Islet precursor cell (in vitro differentiated cells): ENCODE measurements at places on chromosomes 1 and 21.

- DNase-seq = no peak
Measured at GRCh38 chr21:32566741-32567389, 18.5 kb downstream of the TCP10L start.

DNA sequence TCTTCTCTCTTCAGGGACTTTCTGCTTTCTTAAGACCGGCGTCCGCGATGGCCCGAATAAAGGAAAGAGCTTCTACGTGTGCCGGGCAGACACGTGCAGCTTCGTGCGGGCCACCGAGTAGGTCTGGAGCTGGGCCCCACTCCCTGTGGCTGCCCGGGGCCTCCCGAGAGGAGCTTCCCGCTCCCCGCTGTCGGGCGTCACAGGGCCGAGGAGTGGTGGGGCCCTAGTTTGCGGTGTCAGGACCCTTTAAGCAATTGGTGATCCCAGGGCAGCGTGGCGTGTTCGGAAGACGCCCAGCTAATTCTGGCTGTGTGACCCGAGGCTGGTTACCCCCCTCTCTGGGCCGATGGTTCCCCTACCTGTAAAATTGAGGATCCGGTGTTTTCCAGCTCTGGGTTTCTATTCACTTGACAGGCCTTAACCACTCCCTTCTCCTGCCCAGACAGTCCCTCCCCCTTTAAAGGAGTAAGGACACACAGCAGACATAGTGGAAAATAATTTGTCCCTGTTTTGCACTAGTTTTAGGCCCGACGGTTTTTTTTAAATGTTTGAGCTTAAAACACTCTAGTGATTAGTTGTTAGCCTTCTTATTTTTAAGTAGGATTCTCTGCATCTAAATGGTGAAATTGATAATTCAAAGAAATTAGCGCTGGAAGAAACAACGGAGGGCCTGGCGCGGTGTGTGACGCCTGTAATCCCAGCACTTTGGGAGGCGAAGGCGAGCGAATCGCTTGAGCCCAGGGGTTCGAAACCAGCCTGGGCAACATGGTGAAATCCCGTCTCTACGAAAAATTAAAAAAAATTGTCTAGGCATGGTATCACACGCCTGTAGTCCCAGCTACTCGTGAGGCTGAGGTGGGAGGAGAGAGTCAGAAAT, 553 bp downstream of the TTF2 start:
- peak; percentile 76 for DNase-seq

DNA sequence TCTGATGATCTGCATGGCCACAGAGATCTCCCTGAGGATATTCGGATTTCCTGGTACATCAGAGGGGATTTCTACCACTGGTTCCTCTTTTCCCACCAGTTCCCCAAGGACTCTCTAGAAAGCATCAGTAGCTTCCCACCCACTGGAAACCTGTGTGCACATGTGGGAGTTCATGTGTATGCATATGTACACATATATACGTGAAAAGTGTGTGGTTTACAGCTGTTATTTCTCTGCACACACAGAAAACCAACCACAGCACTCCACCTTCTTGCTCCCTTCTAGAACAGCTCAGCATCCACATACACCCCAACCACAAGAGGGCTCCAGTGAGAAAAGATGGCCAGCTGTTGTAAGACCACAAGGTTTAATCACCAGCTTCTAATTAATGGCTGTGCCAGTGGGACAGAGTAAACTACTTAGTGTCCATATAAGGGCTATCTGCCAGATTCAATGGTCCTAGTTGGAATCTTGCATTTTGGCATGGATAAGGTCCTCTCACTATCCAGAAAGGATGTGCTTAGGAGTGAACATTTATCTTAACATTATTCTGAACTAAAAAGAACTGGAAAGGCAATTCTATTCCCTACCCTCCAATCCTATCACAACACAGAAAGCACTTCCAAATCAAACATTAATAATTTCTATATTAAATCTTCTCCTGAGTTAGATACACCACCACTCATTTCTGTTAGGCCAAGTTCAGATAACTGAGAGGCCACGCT, 24.1 kb downstream of the GPR3 start:
- peak; percentile 80 for DNase-seq

DNA sequence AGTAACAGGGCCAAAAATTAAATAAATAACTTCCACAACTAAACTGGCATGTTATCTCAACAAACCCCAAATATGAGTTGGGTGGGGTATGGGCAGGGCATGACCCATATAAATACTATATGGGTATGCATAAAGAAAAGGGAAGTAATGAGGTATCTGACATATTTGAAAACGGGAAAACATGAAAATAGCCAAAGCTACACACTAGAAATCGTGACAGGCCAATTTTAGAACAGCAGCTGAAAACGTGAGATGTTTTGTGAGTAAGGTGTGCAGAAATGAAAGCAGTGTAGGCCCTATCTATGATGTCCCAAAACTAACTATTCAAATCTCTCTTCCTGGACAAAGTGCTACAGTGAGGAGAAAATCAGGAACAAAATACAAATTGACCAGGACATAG, 537.9 kb upstream of the NR5A2 start:
- DNase-seq = no peak

DNA sequence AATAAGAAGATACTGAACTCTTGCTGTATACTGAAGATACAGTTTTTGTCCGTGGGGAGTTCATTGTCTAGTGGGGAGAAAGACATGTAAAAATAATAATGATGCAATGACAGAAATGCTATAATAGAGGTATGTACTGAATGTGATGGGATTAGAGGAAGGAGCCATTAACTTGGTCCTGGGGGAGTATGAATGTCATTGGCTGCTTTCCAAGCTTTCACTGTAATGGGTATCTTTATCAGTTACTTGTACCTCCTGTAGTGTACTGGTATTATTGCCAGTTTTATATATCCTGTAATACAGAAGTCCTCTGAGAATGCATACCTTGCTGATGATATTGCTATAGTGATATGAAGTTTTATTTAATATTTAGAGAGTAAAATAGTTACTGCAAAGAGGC, 7.4 kb downstream of the BTBD8 start:
- no peak for DNase-seq

DNA sequence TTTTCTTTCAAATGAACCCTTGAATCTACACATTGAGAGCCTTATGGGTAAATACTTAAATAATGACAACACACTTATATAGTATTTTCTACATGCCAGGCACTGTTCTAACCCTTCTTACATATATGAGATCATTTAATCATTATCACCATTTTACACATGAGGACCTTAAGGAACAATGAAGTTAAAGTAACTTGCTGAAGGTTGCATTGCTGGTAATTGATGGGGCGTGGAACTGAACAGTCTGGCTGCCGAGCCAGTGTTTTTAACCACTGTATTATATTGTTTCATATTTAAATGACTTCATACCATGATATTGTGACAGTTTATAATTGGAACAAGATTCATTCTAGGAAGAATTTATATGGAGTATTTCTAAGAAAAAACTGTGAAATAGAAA, 111.9 kb upstream of the TENT5C start:
- DNase-seq = no peak

DNA sequence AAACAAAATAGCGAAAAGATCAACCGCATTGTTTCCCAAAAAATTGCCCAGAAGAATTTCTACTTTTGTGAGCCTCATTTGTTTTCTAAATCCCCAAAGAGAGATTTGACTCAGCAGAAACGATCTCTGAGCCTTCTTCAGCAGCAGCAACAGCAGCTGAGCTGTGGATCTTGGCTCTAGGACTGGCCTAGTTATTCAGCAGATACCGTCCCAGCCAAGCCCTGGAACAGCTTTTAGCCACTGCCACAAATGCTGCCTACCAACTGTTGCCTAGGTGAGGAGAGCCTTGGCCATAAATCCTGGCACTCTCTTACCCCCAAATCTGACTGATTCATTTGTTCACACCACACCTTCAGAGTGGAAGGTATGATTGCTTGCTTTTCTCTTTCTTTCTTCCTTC, 320.1 kb downstream of the TGFB2 start:
- DNase-seq = no peak

DNA sequence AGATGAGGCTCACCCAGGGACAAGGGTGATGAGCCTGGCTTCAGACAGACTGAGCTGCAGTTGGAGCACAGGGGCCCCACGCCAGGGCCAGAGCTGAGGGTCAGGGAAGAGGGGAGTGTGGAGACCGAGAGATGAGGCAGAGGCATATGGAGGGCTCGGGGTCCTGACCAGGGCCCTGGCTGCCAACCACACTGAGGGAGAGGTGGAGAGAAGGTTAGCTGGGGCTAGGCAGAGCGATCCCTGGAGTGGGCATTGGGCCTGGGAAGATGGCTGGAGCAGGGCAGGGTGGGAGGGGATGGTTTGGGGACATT, 8.0 kb downstream of the PEAR1 start:
- DNase-seq = no peak

DNA sequence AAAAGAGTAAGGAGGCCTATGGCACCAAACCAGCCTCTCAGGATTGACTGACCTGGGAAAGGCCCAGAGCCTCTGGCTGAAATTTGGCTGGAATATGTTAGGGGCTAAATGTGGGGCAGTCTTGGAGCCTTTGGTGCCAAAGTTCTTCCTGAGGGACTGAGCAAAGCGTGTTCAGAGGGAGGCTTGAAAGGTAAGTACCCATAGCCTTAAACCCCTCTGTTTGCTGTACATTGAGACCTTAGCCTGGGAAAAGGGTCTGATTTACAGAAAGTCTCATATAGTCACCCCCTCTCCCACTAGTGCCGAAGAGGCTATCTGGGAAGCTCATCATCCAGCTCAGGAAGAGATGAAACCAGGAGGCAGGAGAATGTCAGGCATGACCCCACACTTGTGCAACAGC, at the start of gene LCE4A:
TSS of gene LCE4A (plus strand) at position 301 of the 400 bp plus-strand sequence. CDS start 916 bp downstream, outside the sequence.
- DNase-seq = no peak

- DNase-seq = no peak
Measured at GRCh38 chr1:61950418-61950817, 208.1 kb downstream of the PATJ start.

GRCh38 chr1:42469727-42470126, 6.6 kb downstream of the CCDC30 start:
- DNase-seq = no peak

GRCh38 chr1:211648336-211648735, 27.1 kb downstream of the NEK2 start:
- no peak for DNase-seq

- no peak for DNase-seq
Measured at GRCh38 chr1:31570906-31571305, 5.4 kb upstream of the TINAGL1 start.

GRCh38 chr1:72568113-72568512, 285.8 kb upstream of the NEGR1 start:
- DNase-seq = no peak

GRCh38 chr1:28317014-28317413, 11.8 kb upstream of the MED18 start:
- DNase-seq = no peak

DNA sequence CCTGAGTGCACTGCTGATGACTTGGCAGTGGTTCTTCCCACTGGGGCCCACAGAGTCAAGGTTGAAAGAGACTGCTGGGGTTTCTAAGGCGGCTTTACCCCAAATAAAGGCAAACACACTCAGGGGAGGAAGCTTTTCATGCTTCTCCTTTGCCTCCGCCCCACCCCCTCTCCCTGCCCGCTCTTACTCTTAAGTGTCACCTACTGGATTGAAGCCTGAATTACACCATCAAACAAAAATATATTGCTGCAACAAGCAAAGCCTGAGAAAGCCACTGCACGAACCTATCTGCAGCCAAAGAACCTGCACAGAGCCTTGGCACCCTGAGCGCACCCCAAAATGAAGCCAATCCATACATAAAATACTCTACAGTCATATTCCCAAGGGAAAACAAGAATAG, 63.1 kb downstream of the PTGFR start:
- DNase-seq = no peak

- DNase-seq = peak; percentile 53
Measured at GRCh38 chr1:167926486-167926997, 9.9 kb upstream of the DCAF6 start.

DNA sequence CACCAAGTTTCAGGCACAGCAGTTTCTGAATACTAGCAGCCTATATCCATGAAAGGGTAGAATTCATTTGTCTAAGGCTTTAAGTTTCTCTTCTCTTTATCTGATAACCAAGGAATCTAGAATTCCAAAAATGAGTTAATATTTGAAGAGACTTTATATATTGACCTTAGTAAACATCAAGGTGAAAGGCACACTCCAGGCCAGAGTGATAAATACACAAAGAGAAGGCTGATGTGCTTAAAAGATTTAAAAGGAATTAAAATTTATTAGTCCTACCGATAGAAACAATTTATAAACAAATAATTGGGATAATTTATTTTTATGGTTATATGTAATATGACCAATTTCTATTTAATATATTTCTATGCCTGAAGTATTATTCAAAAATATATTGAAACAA, 93.4 kb upstream of the DESI2 start:
- DNase-seq = no peak

DNA sequence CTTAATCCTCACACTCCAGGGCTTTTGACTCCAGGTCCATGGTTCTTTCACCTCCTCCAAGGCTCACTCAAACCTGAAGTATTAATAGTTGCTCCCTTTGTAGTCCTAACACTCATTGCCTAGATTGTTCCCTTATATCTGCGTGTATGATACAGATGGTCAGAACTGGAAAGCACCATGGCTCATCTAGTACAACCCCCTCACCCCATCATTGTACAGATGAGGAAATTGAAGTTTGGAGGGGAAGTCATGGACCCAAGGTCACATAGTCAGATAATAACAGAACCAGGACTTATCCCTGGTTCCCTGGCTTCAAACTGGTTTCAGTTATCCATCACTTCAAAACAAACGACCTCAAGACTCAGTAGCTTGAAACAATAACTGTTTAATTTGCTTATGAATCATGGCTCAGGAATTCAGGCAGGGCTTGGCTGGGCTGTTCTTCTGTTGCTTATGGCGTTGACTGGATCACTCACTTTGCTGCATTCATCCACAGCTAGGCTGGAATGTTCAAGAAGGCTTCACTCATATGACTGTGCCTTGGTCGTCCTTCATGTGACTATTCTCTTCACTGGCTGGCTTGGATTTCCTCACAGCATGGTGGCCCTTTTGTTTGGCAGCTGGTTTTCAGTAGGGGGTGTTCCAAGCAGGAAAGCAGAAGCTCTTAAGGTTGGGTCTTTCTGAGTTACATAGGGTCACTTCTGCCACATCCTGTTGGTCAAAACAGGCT, 5.0 kb downstream of the NOS1AP start:
- no peak for DNase-seq
